ENCODE measurements at places on chromosomes 2 and 18. TPM values are rescaled to one million over a fixed set of nuclear protein-coding genes. Genes with fewer than 3 reads are reported as not detected.

DNA sequence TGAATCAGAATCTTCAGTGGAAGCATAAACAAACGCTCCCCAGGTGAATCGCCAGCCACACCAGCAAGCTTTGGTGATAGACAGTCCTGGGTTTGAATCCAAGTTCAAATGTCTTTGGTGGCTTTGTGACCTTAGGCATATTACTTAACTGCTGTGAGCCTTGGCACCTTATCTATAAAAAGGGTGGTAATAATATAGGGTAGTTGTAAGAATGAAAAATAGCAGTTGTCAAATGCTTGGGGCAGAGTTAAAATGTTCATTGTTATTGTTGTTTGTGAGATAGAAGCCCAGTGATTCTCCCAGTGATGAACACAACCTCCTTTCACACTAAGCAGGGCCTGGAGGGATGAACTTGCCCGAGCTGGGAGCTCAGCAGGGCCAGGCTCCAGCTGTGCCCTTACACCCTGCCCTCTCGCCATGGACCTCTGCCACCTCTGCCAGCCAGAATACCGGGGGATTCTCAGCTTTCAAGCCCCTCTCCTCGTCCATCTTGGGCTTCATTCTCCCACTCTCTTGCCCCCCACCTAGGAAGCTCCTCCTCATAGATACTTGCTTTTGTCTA is 6.1 kb upstream of the TMBIM1 start:
- no peaks in the 10 kb centered on the region for H3K4me1 ChIP-seq
- DNase-seq, result no peak
- H3K27ac ChIP-seq, result no peak overlapping the region
- H3K36me3 ChIP-seq, result no peaks in the 10 kb centered on the region
- no peak overlapping the region for H3K4me3 ChIP-seq
- H3K27me3 ChIP-seq, result no peaks in the 10 kb centered on the region

DNA sequence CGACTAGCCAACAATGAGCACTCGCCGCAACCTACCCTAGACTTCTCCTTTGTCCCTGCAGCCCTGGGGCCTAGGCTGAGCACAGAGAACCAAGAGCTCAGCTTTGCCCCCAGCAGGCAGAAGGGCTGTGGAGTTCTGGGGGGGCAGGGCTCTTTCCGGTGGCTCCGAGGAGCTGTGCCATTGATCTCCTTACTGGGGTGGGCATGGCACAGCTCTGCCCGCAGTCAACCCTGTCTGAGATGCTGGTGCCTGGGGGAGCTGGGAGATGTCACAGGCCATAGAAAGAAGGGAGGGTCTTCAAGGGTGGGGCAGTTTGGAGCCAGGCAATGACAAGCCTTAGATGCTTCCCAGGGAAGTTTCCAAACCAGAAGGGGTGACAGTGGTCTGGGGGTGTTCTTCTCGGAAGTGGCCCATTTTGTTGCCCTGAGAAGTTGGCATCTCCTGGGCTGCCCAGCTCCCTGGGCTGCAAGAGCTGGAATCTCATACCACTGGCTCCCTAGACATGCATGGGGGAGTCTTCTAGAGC is 14.1 kb upstream of the GPR55 start:
- no peak overlapping the region for H3K4me3 ChIP-seq
- peaks cover 2% of the 10 kb centered on the region for H3K4me1 ChIP-seq
- peaks cover 4% of the 10 kb centered on the region for H3K36me3 ChIP-seq

GRCh38 chr2:229363185-229363814 is 92.2 kb upstream of the PID1 start:
- H3K4me3 ChIP-seq, result no peak overlapping the region
- DNase-seq, result no peak
- no peaks in the 10 kb centered on the region for H3K27me3 ChIP-seq
- H3K36me3 ChIP-seq, result peaks cover 7% of the 10 kb centered on the region

- H3K4me3 ChIP-seq, result no peak overlapping the region
- H3K4me1 ChIP-seq, result no peaks in the 10 kb centered on the region
- no peak overlapping the region for H3K27ac ChIP-seq
- no peaks in the 10 kb centered on the region for H3K27me3 ChIP-seq
These were observed 680.5 kb downstream of the DSC3 start for GRCh38 chr18:30361864-30362540.

- no peak for DNase-seq
- H3K4me3 ChIP-seq, result no peak overlapping the region
- no peaks in the 10 kb centered on the region for H3K27me3 ChIP-seq
- H3K36me3 ChIP-seq, result no peaks in the 10 kb centered on the region
- peak overlapping the region; percentile 90 for H3K27ac ChIP-seq
These were observed 555.5 kb downstream of the ARHGAP15 start for GRCh38 chr2:143684551-143685320.

DNA sequence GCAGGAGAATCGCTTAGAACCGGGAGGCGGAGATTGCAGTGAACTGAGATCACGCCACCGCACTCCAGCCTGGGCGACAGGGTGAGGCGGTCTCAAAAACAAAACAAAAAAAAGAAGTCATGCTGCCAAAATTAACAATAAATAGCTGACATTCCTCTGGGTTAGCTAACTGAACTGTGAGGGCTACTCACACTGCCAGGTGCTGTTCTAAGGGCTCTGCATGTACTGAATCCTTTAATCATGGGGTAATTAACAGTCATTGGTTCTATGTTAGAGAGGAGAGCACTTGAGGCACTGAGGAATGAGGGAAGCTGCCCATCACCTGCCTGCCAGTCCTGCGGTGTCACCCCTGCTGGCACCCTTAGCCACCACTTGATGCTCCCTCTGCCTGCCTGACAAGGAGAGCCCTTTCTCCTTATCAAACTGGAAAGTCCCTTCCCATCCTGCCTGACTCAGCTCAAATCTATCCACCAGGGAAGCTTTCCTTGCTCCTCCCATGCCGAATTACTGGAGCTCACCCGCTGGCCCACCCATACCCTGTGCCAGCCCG is 73.0 kb upstream of the RIOK3 start:
- H3K36me3 ChIP-seq, result no peaks in the 10 kb centered on the region
- no peak overlapping the region for H3K4me3 ChIP-seq
- H3K4me1 ChIP-seq, result no peaks in the 10 kb centered on the region
- no peak for DNase-seq
- no peak overlapping the region for H3K27ac ChIP-seq

GRCh38 chr2:183541766-183542165 is 417.5 kb downstream of the NUP35 start:
- no peak overlapping the region for H3K27ac ChIP-seq
- H3K4me1 ChIP-seq, result no peaks in the 10 kb centered on the region
- H3K36me3 ChIP-seq, result peaks cover 12% of the 10 kb centered on the region
- peaks cover 2% of the 10 kb centered on the region for H3K27me3 ChIP-seq
- no peak overlapping the region for H3K4me3 ChIP-seq

Gene PAX3
- 31.2 TPM for total RNA-seq

Gene AKAIN1
- total RNA-seq, result 14.1 TPM

DNA sequence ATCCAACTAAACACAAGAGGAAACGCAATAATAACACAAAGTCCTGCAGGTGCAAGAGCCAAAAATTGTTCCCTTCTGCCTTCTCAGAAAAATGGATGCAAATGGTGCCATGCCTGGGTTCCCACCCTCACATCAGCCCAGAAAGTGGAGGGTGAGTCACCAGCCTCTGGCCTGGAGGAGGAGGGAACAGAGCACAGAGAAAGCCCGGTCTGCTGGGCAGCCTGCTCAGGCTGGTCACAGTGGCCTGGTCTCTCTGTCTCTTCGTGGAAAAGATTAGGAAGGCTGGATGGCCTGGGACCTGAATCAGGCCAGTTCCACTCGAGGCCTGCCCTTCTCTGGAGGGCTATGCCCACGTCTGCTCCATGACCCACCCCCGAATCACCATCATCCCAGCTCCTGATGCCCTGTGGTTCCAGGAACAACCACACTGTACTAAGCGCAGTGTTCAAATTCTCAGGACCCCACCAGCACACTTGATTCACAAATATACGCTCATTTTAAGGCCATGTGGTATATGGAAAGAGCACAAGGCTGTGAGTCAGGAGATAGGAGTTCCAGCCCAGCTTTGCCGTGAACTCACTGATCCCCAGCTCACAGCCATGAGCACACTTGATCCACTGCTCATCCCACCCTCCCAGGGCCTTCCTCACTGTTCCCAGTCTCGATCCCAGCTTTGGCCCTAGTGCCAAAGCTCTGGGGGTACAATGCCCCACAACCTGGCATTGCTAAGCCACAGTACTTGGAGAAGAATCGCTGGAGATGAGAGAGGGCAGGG is 82.1 kb downstream of the ZBTB7C start:
- H3K27ac ChIP-seq, result no peak overlapping the region
- H3K4me3 ChIP-seq, result no peak overlapping the region
- peaks cover 7% of the 10 kb centered on the region for H3K36me3 ChIP-seq
- peaks cover 6% of the 10 kb centered on the region for H3K27me3 ChIP-seq

GRCh38 chr2:172162739-172163336 is 60.1 kb upstream of the DLX2 start:
- H3K27me3 ChIP-seq, result peaks cover 2% of the 10 kb centered on the region
- DNase-seq, result no peak
- no peak overlapping the region for H3K27ac ChIP-seq

- H3K27me3 ChIP-seq, result no peaks in the 10 kb centered on the region
- H3K4me3 ChIP-seq, result no peak overlapping the region
- no peak overlapping the region for H3K27ac ChIP-seq
- H3K4me1 ChIP-seq, result no peaks in the 10 kb centered on the region
- peaks cover 6% of the 10 kb centered on the region for H3K36me3 ChIP-seq
- no peak for DNase-seq
These were observed 403.9 kb upstream of the CYRIA start for GRCh38 chr2:17069564-17069963.

GRCh38 chr2:88057437-88057844 is 1.9 kb upstream of the KRCC1 start:
- no peaks in the 10 kb centered on the region for H3K36me3 ChIP-seq
- no peak overlapping the region for H3K4me3 ChIP-seq
- peaks cover 5% of the 10 kb centered on the region for H3K27me3 ChIP-seq
- DNase-seq, result no peak
- H3K4me1 ChIP-seq, result peaks cover 14% of the 10 kb centered on the region
- no peak overlapping the region for H3K27ac ChIP-seq

Gene XRCC5
- total RNA-seq, result 254 TPM

DNA sequence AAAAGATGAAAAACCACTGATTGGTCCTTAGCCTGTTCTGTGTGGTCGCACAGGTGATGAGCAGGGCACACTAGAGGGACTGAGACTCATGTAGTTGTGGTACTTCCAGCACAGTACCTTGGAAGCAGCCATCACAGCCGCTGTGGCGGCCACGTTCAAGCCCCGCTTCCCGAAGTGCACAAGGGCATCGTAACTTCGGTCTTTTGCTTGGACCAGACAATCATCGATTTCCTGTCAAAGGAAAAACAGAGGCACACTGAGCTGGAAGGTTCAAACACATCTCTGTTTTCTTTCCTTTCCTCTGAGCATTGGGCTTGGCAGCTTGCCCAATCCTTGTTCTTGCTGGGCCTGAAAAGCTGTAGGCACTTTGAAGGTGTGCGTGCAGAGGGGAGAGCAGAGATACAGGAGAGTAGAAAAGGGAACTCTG is 52.6 kb downstream of the MRPL35 start:
- peaks cover 23% of the 10 kb centered on the region for H3K4me1 ChIP-seq
- peaks cover 5% of the 10 kb centered on the region for H3K36me3 ChIP-seq
- peaks cover 6% of the 10 kb centered on the region for H3K27me3 ChIP-seq
- DNase-seq, result no peak

GRCh38 chr18:70674896-70675295 is 386.1 kb downstream of the SOCS6 start:
- H3K27ac ChIP-seq, result no peak overlapping the region
- no peaks in the 10 kb centered on the region for H3K27me3 ChIP-seq
- peaks cover 9% of the 10 kb centered on the region for H3K4me1 ChIP-seq
- no peak for DNase-seq

- no peak for DNase-seq
- H3K4me1 ChIP-seq, result no peaks in the 10 kb centered on the region
- no peak overlapping the region for H3K4me3 ChIP-seq
These were observed 39.6 kb upstream of the FAM136A start for GRCh38 chr2:70341477-70341765.

- H3K4me3 ChIP-seq, result no peak overlapping the region
- H3K4me1 ChIP-seq, result no peaks in the 10 kb centered on the region
- DNase-seq, result no peak
These were observed 10.8 kb downstream of the BUB1 start for GRCh38 chr2:110667071-110667470.

DNA sequence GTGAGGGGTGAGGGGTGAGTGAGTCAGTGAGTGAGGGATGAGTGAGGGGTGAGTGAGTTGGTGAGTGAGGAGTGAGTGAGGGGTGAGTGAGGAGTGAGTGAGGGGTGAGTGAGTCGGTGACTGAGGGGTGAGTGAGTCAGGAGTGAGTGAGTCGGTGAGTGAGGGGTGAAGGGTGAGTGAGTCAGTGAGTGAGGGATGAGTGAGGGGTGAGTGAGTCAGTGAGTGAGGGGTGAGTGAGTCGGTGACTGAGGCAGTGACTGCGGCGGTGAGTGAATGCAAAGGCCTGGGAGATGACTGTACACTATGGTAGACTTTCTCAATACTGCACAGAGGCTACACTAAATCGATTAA is 16.6 kb downstream of the THAP4 start:
- H3K4me3 ChIP-seq, result no peak overlapping the region
- peaks cover 5% of the 10 kb centered on the region for H3K36me3 ChIP-seq
- H3K4me1 ChIP-seq, result peaks cover 8% of the 10 kb centered on the region
- H3K27ac ChIP-seq, result no peak overlapping the region
- H3K27me3 ChIP-seq, result peaks cover 4% of the 10 kb centered on the region

Gene ASXL3
- total RNA-seq, result 45.6 TPM

Gene LHCGR
- not detected for total RNA-seq

- no peaks in the 10 kb centered on the region for H3K27me3 ChIP-seq
- no peak overlapping the region for H3K27ac ChIP-seq
- no peak overlapping the region for H3K4me3 ChIP-seq
These were observed 226.1 kb downstream of the DYSF start for GRCh38 chr2:71679491-71679890.

Gene KLHL30
- total RNA-seq, result 3.5 TPM

- H3K27me3 ChIP-seq, result peaks cover 10% of the 10 kb centered on the region
- no peaks in the 10 kb centered on the region for H3K36me3 ChIP-seq
- no peak within 1 kb of the TSS for H3K27ac ChIP-seq
- peaks cover 4% of the 10 kb centered on the region for H3K4me1 ChIP-seq
- DNase-seq, result peak; percentile 55
These were observed at the start of gene DOCK10 for GRCh38 chr2:225041851-225042799. Gene DOCK10, minus strand, starts transcription at chr2:225042468. Its CDS starts 94 bp downstream, at chr2:225042374.

Data from glutamatergic neuron (in vitro differentiated cells).